Left ventricle myocardium superior (tissue), 1 donor: ENCODE measurements at places on chromosomes 12 and 14.

DNA sequence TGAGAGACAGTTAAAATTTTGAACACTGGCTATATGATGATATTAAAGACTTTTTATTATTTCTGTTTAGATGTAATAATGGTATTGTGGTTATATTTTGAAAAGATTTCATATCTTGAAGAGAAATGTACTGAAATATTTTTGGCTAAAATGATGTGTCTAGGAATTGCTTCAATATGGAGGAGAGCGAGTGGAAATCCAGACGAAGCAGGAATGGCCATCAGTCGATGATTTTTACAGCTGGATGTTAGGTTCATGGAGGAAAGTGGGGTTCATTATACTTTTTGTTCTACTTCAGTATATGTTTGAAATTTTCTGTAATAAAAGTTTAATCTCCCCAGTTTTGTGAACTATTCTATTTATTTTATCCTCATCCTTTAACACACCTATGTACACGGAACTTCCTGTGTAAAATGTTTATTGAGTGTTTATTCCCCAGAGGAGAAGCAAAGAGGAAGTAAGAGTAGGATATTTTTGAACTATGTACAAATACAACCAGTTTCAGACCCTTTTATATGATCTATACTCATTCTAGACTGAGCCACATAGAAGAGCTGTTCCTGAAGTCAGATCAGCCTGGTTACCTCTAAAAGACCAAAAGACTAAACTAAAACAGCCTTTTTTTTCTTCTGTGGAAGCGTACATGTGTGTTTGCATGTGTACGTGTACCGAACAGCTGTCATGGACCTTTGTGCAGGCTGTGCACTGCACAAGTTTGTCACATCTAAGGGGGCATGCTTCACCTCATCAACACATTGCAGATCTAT, 211.0 kb upstream of the NUDT4 start:
- no peak for DNase-seq

DNA sequence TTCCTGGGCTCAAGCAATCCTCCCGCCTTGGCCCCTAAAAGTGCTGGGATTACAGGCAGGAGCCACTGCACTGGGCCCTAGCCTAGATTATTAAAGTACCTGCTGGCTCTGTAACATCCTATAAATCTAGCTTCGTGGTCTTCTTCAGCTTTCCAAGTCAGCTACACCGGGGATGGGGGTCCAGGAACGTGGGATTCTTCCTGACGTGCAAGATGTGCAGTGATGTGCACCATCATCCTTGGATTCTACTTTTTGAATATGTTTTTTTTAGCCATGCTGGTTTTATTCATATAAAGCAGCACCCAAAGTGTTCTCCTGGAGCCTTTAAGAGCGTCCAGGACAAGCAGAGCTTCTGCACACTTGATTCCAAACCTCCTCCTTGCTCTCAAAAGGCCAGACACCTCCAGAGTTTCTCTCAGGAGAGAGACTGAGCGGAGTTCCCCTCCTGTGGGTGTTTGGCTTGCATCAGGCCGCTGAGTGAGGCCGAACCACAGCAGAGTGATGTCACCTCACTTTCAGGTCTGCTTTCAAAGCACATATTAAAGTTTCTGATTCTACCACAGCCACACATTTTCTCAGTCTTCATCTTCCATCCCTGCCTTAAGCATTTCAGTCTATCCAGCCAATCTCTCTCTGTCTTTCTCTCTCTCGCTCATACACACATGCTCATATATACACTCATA, 33.4 kb downstream of the VCPKMT start:
- DNase-seq, result no peak

GRCh38 chr12:69837191-69837590, 12.2 kb downstream of the MYRFL start:
- no peak for DNase-seq

- DNase-seq, result no peak
Measured at GRCh38 chr12:64585104-64585503, 25.2 kb upstream of the RASSF3 start.

DNA sequence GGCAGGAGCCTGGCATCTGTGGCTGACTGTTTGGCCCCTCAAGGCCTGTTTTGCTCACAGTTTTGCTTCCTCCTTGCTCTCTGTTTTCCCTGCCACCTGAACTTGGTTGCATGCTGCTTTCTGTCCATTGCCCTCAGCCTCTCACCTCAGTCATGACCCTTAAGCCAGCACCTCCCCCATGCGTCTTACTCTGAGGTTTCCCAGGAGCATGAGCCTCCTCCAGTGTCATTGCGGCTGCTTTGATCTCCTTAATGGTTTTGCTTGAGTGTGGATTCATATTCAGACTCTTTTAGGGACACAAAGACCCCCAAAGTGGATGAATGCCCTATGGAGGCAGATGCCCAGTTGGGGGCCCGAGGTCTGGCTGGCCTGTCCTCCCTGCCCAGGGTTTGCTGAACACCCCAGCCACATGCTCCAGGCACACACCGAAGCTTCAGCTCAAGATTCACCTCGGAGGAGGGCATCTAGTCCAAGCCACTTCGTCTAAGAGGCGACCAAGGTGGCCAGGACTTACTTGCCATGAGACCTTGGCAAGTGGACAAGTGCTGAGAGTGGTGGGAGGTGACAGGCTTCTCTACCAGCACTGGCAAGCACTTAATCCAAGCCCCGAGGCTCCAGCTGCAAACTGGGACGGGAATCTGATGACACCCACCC, 95.4 kb upstream of the DIO3 start:
- DNase-seq, result no peak

DNA sequence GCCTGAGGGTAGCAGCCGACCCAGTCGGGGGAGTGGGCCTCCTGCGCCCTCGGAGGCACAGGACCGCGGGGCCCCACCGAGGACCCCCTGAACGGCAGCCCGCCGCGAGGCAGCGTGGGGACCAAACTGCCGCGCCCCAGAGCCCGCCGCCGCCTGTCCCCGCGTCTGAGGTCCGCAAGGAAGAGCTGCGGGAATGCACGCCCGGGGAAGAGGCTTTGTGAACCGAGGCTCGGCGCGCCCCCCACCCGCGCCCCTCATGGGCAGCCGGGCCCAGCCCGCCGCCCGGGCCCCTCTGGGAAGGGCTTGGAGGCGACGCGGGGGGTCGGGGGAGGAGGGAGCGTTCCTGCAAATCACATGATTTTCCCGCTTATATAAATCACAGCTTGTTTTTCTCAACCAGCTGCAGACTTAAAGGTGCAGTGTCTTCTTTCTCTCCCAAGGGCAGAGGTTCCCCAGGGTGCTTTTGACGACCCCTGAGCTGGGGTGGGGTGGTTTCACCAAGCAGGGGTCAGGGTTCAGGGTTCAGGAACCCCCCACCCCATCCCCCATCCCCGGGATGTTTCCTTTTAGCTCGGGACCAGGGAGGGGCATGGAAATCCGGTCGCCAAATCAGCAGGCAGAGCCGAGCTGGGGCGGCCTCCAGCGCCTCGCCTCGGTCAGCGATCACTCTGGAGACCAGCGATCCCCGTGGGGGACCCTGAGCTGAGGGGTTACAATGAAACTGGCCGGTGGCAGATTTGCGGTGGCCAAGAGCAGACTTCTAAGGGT, 44.7 kb upstream of the ATP23 start:
- peak; percentile 88 for DNase-seq

DNA sequence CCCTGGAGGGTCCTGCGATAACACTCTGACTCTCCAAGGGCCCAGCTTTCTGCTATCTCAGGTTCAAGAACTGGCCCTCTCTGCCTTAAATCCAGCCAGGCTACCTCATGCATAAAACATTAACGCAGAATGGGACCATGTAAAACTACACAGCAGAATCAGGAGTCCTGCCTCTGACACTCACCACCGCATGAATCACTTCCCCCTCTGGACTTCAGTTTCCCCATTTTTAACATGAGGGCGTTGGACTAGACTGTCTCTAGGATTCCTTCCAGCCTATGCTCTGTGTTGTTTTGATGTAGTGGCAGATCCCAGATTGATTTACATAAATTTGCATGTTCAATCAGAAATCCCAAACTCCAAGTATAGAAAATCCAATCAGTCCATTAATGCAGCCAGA, 3.3 kb downstream of the NCKAP5L start:
- DNase-seq, result no peak

DNA sequence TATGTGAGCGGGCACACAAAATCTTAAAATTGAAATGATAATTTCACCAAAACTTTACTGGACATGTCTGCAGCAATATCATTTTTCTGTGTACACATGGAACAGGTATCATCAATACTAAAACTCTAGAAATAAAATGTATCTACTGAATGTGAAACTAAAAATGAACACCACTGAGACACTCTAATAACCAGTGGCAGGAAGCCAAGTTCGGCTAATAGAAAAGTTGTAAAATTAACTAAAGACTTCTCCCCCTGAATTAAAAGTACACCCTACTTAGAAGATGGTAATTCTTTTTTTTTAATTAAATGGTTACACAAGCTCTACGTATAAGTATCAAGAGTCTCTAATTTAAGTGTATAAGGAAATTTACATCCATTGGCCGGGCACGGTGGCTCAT, 227.2 kb downstream of the MED13L start:
- DNase-seq, result no peak

GRCh38 chr14:28765169-28765830, 1.3 kb upstream of the FOXG1 start:
- no peak for DNase-seq

DNA sequence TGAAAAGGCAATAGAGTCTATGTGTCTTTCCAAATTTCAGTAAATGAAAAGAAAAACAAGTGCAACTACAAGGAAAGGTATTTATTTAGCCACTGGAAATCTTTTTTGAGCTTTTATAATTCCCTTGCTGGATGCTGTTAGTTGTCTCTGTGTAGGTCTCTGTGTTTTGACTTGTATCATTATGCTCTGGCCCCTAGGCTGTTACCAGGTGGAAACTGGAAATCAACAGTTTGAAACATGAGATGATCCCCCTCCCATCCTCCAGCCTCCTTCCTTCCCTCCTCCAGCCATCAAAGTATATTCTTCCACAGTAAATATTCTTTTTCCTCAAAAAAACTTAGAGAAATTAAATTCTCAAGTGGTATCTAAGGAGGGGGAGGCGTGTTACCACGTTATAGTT, 934 bp upstream of the DCN start:
- DNase-seq, result no peak

GRCh38 chr12:19547271-19547671, 108.0 kb downstream of the AEBP2 start:
- no peak for DNase-seq

DNA sequence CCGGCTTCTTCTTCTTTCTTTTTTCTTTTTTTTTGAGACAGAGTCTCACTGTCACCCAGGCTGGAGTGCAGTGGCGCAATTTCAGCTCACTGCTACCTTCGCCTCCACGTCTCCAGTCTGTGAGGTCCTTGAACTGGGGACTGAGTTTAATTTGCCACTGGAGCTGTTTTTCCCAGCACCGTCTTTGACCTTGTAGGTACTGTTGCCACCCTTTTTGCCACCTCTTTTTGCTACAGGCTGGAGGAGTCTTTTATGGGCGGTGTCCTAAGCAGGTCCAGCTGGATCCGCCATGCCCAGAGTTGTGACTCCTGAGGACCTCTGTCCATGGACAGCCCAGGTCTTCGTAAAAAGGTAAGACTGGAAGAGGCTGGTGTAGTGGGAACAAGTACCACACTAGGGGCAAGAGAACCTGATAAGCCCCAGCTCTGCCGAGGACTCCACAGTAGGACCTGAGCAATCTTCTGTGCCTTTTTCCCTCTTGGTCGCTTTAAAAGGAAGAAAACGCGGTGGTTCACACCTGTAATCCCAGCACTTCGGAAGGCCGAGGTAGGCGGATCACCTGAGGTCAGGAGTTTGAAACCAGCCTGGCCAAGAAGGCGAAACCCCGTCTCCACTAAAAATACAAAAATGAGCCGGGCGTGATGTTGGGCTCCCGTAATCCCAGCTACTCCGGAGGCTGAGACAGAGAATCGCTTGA, 946 bp downstream of the RNU4-2 start:
- no peak for DNase-seq

DNA sequence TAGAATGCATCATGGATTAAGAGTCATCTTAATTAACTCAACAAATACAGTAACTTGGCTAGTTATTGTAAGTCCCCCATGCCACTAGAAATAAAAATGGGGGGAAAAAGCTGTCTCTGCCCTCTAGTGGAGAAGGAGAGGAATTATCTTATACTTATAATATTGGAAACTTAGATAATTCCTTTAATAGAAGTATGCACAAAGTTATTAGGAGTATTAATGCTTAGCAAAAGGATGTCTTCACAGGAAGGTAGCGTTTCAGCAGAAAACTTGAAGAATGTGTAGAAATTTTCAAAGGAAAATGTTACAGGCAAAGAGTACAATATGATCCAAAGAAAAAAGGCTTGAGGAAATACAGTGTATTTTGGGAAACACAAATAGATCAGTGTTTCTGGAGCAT, 19.8 kb downstream of the OR5AU1 start:
- no peak for DNase-seq

DNA sequence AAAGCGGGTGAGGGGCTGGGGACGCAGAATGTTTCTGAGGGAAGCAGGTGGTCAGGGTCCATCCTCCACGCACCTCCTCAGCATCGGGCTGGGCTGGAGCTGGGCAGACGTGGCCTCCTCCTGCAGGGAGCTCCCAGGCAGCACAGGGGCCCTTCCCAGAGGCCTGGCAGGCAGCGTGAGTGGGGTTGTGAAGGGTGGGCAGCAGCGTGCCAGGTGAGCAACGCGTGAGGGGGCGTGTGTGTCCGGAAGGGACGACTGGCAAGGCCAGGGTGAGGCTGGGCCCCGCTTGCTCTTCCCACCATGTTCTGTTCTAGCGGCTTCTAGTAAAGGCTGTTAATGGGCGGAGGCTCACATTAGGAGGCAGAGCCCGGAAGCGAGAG, 17.1 kb downstream of the ANKRD9 start:
- DNase-seq, result no peak

- DNase-seq, result peak; percentile 76
Measured at GRCh38 chr12:6840761-6841515, at the start of gene GNB3. Gene GNB3 (plus strand): TSS chr12:6840925. CDS start chr12:6841288, 363 bp downstream.

- DNase-seq, result no peak
Measured at GRCh38 chr12:127351481-127352010, 915.4 kb upstream of the TMEM132C start.

DNA sequence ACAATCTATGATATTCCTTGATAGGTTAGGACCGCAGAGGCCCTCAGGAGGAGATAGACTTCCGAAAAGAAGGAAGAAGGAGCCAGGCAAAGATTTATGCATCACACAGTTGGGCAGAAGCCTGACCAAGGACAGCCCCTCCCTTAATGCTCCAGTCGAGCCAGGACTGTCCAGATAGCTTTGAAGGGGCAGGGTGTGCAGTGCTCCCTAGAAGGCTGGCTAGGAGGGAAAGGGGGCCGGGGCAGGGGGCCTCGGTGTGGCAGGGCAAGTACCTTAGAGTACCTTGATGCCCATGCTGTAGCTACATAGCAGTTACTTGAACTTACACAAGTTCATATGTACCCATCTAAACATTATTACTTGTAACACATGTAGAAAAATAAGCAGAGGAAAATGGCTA, 94.7 kb upstream of the NOS1 start:
- DNase-seq, result no peak

- no peak for DNase-seq
Measured at GRCh38 chr12:15932971-15933370, 21.8 kb downstream of the DERA start.
